Neural progenitor cell (in vitro differentiated cells): ENCODE measurements at places on chromosomes 7 and 10.

- no peak for DNase-seq
Observed at GRCh38 chr7:142812437-142813215, 41.9 kb downstream of the PRSS2 start.

DNA sequence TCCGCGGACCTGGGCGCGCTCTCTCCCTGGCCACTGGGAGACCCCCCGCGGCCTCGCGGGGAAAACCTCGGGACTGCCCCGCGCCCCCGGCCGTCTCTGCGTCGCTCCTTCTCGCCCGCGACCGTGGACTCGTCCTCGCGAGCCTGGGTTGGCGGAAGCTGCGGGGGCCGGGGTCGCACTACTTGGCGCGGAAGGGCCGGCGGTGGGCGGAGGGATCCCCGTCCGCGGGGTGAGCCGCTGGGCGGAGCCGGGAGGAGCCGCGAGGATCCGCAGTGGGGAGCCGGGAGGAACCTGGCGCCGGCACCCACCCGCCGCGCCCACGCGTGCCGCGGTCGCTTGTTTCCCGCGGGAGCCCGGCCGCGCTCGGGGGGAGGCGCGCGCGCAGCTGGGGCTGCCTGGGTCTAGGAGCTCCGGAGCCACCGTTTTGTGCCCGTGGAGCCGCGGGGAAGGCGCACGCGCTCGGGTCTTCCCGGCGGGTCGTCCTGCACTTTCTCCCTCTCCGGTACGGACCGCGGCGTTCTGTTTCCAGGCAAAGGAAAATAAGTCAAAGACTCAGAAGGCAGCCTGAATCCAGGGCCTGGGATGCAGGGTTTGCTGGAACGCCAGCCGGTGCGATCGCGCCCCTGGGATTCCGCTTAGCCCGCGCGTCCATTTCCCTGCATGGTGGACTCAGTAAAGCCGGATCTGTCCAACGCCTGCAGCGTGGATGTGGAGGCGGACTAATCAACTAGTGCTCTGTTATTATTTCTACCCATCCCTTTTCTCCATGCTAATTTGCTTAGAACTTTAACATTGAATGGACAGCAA is 28.7 kb upstream of the KMT2C start:
- DNase-seq: peak; percentile 81

- no peak for DNase-seq
Observed at GRCh38 chr7:159105066-159105780, 39.4 kb downstream of the VIPR2 start.

GRCh38 chr10:12513775-12514673 is 164.7 kb downstream of the CAMK1D start:
- no peak for DNase-seq

- no peak for DNase-seq
Observed at GRCh38 chr7:93894966-93895640, 4.5 kb upstream of the TFPI2 start.

GRCh38 chr10:33224251-33224965 is 110.1 kb downstream of the NRP1 start:
- DNase-seq: no peak
